Thyroid gland (tissue), 4 donors: ENCODE measurements at places on chromosomes 3 and 15. TPM values are rescaled to one million over a fixed set of nuclear protein-coding genes. Genes with fewer than 3 reads are reported as not detected.

- H3K27ac ChIP-seq, result no peak overlapping the region
- no peaks in the 10 kb centered on the region for H3K27me3 ChIP-seq
- no peak overlapping the region for H3K4me3 ChIP-seq
- H3K4me1 ChIP-seq, result no peaks in the 10 kb centered on the region
- H3K36me3 ChIP-seq, result no peaks in the 10 kb centered on the region
- DNase-seq, result no peak
These were observed 237.7 kb downstream of the AGBL1 start for GRCh38 chr15:86317384-86317740.

- peaks cover 10% of the 10 kb centered on the region for H3K36me3 ChIP-seq
- DNase-seq, result peak; percentile 97
- peak overlapping the region; percentile 68 for H3K27ac ChIP-seq
- no peak overlapping the region for H3K4me3 ChIP-seq
- peaks cover 53% of the 10 kb centered on the region for H3K4me1 ChIP-seq
These were observed 1.1 kb upstream of the SPTBN5 start for GRCh38 chr15:41894791-41895463.

CLRN1 gene
- total RNA-seq, result not detected

DNA sequence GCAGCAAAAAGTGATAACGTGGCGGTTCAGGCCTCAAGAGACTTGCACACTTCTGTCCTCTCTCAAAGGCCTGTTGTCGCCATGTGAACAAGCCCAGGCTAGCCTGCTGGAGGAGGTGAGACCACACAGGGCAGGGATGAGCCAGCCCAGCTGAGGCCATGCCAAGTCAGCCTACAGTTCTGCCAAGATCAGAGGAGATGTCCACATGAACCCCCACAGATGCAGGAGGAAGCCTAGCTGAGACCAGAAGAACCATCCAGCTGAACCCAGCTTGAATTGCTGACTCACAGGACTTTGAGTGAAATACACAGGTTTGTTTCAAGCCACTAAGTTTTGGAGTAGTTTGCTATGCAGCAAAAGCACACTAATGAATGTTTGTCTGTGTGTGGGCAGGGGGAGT, 50.3 kb upstream of the SEC13 start:
- no peaks in the 10 kb centered on the region for H3K36me3 ChIP-seq
- no peak overlapping the region for H3K4me3 ChIP-seq
- no peaks in the 10 kb centered on the region for H3K27me3 ChIP-seq

DNA sequence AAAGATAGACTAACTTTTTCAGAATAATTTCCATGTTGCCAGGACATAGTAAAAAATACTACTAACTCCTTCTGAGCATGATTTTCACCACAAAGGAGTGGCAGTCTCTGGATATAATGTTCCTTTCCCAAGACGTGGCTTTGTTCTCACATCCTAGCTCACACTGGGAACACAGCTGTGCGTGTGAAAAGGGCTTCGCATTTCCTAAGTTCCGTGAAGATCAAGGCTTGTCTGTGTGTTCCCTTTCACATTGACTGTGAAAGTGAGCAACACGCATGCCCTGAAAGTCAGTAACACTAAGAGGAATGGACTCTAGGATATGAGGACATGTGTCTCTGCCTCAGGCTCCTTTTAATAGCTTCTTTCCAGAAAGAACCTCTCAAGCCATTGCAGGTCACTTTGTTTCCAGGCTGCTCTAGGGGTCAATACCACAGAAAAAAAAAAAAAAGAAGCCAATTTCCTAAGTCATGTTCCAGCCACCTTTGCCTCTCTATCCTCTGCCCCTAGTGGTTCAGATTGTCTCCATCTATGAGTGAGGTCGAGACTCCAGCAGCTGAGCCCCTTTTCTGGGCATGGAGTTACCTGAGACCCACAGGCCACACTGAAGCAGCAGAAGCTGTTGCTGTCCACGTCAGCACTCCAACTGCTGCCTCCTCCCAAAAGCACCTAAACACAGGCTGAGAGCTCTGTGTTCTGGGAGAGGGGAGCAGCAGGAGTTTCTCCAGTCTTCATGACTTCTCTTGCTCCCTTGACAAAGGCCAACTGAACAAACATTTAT, 355.9 kb downstream of the RSL24D1 start:
- no peaks in the 10 kb centered on the region for H3K4me1 ChIP-seq
- no peak overlapping the region for H3K27ac ChIP-seq
- H3K36me3 ChIP-seq, result no peaks in the 10 kb centered on the region

MAP2K5 gene
- 11.9 TPM for total RNA-seq

KNG1 gene
- total RNA-seq, result not detected
